ENCODE measurements at places on chromosomes 5 and 9.

DNA sequence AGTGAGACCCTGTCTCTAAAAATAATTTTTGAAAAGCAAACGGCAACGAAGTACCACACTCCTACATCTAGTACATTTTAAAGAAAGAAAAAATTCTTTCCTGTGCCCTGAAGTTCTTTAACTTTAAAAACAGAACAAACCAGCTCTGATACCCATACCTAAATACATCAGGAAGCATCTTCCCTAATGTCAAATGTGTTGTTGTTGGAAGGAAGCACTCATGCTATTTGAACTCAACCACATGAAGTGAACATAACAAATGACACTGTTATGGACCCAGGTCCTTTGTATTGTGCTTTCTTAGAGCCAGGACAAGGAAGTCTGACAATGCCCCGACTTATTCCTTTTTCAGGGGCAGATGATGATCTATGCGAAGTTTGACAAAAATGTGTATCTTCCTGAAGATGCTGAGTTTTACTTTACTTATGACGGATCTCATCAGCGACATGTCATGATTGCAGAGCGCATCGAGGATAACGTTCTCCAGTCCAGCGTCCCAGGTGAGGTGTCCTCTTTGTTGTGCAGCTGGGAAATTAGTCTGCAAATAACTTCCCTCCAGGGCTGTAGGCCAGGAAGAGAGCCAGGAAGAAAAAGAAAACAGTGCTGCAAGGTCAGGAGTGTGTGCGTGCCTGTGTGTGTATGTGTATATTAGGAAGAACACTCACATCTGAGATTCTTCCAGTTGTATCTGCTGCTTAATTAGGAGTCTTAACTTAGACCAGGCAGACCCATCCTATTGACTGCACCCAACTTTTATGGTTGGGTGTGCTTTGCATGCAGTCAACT is 123.7 kb downstream of the ARHGEF28 start:
- DNase-seq: no peak

DNA sequence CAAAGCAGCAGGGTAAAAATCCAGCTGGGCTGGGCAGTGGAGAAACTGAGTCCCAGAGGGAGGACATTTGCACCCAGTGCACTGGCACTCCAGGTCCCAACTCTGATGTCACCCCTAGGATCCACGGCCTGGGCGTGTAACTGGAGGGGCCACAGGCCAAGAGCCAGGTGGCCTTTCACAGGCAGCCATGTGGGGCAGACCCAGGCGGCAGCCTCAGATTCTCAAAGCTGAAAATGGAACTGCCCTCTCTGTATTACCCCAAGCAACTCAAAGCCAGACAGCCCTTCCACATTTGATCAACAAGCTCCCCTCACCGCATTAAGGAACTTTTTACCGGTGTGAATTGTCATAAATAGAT is 46.7 kb downstream of the RASGEF1C start:
- DNase-seq: no peak

GRCh38 chr5:6714226-6715041 is 1.2 kb downstream of the TENT4A start:
- peak; percentile 31 for DNase-seq

DNA sequence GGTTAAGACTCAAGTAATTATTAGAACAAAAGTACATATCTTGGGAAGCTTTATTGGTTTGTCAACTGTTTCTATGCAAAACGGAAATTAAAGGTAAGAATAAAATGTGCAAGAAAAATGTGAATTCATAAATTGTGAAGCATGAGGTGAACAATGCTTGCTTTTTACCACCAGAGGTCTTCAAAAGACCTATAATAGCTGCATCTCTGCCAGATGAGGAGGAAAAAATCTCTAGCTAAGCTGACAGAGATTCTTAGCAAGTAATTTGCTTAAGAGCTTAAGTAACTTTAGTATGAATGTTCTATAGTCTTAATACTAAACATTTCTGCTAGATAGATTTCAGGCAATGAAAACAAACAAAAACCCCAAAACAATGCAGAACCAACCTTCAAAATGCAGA is 54.1 kb downstream of the MRPS30 start:
- DNase-seq: no peak

DNA sequence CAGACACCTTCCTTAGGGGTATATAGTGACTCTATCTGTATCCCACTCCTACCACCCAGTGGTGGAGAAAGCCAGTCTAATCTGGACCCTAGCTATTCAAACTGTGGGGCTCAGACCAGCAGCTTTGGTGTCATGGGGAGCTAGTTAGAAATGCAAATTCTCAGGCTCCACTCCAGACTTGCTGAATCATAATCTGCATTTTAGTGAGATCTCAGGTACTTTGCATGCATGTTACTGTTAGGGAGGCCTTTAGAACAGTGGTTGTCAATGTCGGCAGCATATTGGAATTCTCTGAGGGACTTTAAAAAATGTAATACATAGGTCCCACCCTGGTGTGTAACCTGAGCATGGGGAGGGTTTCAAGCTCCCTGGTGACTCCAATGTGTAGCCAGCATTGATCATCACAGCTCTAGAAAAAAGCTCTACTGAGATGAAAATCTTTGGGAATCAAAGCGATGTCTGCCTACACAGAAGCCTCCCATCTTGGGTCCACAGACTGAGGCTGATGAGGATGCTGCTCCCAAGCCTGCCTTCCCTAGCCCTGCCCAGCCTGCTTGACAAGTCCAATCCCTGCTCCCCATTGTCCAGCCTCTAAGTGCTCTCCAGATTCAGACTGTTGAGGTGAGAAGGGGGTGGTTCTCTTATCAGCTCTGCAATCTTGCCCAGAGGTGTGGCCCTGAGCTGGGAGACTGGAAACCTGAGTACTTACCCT is 11.9 kb upstream of the GM2A start:
- DNase-seq: no peak

- no peak for DNase-seq
These were observed 1.2 kb upstream of the PHF2 start for GRCh38 chr9:93574900-93575795.

DNA sequence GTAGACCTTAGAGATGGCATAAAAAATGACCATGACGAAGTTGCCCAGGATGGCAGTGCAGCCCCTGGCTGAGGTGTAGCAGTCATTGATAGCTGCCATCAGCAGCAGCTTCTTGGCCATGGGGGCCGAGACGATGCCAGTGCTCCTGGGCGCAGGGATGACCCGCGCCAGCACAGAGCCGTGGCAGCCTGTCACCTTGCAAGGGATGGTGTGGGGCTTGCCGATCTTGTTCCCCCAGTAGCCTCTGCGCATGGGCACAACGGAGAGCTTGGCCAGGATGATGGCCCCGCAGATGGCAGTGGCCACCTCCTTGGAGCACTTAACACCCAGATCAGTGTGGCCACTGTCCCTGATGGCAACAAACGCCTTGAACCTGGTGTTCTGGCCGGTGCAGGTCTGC is 2.1 kb upstream of the PGGT1B start:
- no peak for DNase-seq

DNA sequence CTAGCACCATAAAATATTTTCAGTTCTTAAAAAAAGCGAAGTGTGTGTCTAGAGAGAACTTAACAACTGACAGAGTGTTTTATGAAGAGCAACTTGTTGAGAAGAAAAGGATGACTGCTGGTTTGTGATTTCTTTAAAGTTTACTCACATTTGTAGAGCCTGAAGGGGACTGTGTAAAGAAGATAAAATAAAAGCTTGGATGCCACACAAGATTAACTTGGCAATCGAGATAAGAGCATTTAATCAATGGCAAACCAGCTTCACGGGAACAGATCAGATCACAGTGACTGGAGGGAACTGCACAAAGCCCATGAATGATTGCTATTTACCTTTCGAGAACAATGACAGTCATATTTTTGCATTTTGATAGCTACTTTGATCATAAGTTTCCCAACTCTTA is 2013.1 kb upstream of the CDH9 start:
- DNase-seq: no peak

DNA sequence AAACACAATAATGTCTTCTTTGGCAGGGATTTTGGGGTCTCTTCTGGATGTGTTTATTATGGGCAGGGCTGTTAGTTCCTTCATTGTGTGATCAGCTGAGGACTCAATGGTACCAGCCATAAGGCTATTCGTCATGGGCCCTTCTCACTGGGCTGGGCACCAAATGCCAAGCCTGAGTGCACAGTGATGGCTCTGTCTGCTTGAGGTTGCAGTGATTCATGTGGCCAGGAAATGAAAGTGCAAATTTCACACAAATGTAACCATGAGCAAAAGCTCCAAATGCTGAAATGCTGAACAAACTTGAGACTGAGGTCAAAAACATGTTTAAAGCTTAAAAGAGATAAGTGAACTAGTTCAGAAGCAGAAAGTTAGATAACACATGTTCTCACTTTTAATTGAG is 191.0 kb downstream of the TARS1 start:
- DNase-seq: no peak

DNA sequence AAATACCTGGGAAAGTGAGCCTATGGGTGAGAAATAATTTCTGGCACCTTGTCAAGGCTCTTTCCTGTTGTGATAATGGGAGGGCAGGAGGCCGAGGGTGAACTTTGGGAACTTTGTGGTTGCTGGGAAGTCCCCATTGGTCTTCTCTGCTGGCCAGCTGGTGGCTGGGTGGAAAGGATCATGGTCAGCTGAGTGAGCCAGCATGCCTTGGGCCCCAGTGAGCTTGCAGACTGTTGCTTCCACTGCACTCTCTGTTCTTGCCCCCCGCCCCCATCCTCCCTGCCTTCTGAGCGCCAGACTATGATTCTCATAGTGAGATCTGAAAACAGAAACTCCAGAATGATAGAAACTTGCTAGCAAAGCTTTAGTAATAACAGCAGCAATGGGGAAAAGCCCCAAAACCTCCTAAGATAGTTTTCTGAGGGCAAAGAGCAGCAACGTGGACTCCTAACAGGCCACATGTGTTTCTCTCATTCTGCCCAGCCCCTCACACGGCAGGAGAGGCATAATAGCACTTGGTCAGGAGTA is 139.2 kb upstream of the SMARCA2 start:
- DNase-seq: peak; percentile 69

DNA sequence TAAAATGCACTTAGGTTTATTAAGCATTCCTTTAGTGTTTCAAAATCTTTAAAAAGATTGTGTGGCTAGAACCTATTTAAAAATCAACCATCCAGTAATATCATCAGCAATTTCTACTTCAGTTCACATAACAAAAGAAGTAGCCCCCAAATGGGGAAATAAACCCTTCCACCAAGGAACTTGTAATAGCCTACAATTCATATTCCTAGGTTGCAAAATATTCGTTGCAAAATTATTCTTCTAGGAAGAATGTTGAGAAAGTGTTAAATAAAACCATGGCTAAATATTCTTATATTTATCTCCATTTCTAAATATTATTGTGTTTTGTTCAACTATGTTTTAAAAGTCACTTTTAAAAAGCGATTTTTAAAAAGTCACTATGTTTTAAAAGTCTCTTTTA is 177.9 kb upstream of the PRLR start:
- DNase-seq: no peak

GRCh38 chr5:5492087-5492933 is 69.8 kb downstream of the ICE1 start:
- no peak for DNase-seq

All from stimulated activated CD4-positive, alpha-beta T cell treated with anti-CD3 and anti-CD28 coated beads, Interleukin-1b, Interleukin-23, amount 100 ng/mL, for 4 hours (primary cell).